ENCODE measurements at places on chromosomes 2 and 18.

DNA sequence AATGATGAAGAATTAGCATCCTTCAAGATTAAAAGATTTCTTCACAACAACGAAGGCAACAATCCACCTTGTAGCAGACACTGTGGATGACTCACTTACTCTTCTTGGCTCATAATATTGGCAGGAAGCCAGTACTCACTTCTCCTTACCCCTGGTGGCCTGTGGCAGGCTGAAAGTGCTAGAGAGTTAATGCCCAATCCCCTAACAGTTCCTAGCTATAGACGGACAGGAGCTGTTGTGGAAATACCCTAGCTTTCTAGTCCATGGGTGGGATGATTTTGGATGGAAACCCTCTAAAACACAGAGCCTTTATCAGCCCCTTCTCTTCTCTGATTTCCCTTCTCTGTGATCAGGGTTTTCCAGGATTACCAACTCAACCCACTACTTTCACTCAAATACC, 128.6 kb upstream of the NYAP2 start:
- DNase-seq = peak; percentile 21

DNA sequence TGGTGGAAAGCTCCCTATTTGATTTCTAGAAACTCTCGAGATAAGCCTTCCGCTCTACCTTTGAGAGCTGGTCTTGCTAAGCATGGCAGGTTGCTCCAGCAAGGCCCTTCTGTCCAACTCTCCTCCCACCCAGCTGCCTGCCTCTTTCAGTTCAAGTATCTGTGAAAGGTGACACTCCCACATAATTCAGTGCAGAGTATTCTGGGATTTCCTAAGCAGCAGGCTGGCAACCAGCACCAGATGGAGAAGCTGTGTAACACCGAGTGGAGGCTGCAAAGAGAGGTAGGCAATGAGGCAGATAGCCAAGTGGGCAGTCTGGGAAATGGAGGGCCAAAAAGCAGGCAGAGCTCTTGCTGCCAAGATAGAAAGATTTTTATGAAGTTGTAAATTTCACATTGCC, 88.4 kb upstream of the CAVIN2 start:
- DNase-seq = no peak

- DNase-seq = no peak
Measured at GRCh38 chr2:152562198-152562884, 154.9 kb downstream of the PRPF40A start.

DNA sequence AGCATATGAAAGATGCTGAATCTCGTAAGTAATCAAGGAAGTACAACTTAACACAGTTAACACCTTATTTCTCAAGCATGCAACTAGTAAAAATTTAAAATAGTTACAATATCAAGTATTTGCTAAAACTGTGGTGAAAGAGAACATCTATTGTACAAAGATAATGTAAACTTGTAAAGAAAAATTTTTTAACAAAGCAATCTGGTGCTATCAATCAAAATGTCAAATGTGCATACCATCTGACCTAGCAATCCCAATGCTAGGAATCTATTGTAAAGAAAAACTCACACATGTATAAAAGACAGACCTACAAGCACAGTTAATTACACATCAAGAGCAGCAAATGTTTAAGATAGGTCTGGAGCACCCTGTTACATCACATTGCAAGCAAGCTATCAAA, 90.1 kb downstream of the SLC66A3 start:
- no peak for DNase-seq

- no peak for DNase-seq
Measured at GRCh38 chr2:143139835-143140393, 10.7 kb downstream of the ARHGAP15 start.

DNA sequence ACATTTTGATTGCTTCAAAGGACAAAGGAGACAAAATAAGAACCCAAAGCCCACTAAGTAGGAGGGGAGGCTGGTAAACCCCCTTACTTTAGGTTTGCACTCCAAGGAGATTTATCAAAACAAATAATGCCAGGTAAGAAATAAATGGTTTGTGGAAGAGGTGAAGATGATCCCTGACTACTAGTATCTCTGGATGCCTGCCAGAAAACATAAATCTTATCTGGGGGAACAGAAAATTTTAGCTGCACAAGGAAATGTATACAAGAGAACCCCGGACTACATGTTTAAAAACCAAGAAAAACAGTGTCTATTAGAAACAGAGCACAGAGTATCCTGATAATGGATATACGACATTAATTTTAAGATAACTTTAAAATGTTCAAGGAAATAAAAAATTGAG, 114.1 kb downstream of the TRABD2A start:
- no peak for DNase-seq

DNA sequence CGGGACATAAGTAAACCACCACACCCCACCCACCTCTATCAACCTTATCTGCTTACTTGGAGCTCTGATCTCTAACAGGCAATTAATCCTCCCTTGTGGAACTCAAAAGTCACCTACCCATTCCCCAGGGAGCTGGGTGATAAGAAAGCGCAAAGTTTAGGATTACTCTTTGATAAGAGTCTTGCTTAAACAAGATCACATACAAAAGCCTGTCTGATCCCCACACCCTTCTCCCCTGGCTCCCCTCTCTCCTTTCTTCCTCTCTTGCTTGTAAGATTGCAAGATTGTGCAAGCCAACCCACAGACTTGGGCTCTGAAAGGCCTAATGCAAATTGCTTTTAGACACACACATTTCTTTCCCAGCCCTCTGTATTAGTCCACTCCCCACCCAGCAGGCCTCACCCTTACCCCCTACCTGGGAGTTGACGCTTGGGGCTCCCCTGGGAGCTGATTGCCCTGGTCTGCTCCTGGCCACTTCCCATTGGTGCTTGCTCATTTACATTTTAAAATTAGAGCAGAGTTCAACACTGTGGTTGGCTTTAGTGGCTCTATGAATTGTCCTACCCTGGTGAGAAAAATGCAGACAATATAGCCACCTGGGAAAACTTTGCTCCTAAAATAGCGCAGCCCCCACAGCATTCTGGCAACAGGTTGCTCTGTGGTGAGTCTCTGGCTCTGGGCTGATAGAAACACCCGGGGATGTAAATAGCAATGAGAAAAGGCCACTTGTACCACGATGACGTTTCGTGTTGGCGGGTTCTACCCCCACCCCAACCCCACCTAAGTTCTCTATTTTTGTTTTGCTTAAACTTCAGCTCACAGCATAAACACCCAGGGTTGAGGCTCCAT, 92.8 kb upstream of the MSH2 start:
- DNase-seq = peak; percentile 88

GRCh38 chr18:69843015-69843414, 104.7 kb downstream of the CD226 start:
- no peak for DNase-seq

- DNase-seq = no peak
Measured at GRCh38 chr2:69067026-69067630, 54.1 kb downstream of the ANTXR1 start.

DNA sequence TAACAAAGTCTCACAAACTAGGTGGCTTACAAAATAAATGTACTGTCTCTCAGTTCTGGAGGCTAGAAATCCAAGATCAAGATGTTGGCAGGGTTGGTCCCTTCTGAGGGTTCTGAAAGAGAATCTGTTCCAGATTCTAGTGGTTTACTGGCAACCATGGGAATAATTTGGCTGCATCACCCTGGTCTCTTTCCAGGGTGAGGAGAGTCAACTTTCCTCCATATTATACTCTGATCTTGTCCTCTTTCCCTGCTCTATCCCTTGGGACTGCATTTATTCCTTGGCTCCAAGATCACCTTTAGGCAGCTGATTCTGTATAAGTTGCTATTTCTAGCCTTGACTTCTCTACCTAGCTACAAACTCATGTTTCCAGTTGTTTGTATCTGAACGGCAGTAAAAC, 35.2 kb downstream of the SLC40A1 start:
- peak; percentile 50 for DNase-seq

GRCh38 chr2:38147333-38148121, 71.6 kb upstream of the CYP1B1 start:
- DNase-seq = no peak

DNA sequence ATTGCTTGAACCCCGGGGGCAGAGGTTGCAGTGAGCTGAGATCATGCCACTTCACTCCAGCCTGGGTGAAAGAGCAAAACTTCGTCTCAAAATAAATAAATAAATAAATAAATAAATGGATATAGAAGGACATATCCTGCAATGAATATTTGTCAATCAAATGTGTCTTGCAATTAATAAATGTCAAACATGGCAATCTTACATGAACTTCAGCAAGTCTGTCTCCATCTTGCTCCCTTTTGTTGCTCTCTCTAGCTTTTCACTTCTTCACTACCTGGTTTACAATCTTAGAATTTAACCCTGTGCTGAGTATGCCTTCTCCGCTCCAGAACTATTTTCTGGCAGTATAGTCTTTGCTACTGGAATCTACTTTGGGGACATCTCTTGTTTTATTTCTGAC, 3.3 kb upstream of the YES1 start:
- no peak for DNase-seq

GRCh38 chr2:232478571-232479340, 8.9 kb downstream of the ECEL1 start:
- DNase-seq = no peak

GRCh38 chr2:27489118-27489497, 435 bp downstream of the IFT172 start:
- peak; percentile 50 for DNase-seq

DNA sequence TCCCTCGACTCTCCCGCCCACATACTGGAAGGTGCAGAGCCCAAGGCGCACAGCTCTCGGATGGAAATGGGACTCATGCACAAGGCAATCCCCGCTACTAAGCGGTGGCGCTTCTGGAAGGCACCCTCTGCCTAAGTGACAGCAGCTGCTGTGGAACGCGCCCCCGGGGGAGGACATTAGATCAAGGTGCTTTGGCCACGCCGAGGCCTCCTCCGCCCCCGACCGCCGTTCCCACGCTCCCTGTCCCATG, 202 bp downstream of the MCEE start:
- DNase-seq = no peak

DNA sequence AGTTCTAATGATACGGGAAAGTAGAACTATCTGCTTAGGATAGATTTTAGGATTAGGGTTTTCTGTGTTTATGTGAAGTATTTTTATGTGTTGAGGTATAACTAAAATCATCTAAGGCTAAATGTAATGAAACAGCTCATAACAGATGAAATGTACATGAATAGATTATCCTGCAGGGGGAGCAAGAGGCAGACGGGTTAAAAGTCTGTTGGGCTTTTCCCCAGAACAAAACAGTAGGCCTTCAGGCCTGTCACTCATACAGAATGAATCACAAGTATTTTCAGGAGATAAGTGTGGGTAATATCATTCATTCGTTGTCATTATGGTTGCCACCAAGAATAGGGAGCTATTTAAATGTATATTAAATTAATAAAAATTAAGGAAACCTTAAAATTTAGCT, 107.9 kb upstream of the IL1R2 start:
- DNase-seq = no peak

GRCh38 chr2:165032559-165032958, 77.2 kb upstream of the SLC38A11 start:
- DNase-seq = no peak

- DNase-seq = no peak
Measured at GRCh38 chr2:2586068-2586776, 255.1 kb upstream of the MYT1L start.

- DNase-seq = no peak
Measured at GRCh38 chr2:41701231-41701630, 346.6 kb upstream of the PKDCC start.

- DNase-seq = no peak
Measured at GRCh38 chr18:46369323-46369722, 265.1 kb downstream of the HAUS1 start.

DNA sequence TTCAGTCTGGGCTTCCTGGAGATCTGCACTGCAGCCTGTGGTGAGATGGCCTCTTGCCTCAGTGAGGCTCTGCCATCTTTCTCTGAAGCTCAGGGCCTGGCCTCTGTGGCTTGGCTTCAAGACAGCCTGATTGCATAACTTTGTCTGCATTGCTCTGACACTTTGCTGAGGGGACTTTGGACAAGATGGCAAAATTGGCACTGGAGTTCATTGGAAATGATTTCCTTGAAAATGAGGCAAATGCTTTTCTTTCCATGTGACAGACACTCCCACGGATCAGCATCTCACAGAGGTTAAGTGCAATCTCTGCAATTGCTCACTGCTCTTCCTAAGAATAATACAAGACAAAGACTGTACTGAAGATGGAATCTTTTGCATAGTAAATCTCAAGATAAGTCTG, 166.8 kb downstream of the KCNS3 start:
- DNase-seq = no peak

DNA sequence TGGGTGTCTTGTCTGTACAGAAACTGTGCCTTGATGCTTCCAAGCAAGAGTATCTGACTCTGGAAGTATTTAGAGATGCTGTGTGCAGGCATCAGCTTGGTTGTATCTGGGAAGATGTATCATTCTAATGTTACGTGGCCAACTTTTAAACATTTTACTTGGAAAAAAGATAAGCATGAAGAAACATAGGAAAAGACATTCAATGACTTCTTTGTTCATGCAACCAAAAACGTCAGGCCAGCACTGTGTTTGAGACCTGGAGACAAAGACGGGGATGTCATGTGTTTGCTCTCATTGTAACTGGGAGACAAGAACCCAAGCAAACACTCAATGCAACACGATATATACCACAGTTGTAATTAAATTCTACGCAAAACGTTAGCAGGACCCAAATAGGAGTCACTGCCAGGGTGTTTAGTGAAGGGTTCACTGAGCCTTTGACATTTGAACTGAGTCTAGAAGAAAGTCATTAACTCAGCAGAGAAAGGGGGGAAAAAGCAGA, 8.9 kb upstream of the SESTD1 start:
- DNase-seq = peak; percentile 66

DNA sequence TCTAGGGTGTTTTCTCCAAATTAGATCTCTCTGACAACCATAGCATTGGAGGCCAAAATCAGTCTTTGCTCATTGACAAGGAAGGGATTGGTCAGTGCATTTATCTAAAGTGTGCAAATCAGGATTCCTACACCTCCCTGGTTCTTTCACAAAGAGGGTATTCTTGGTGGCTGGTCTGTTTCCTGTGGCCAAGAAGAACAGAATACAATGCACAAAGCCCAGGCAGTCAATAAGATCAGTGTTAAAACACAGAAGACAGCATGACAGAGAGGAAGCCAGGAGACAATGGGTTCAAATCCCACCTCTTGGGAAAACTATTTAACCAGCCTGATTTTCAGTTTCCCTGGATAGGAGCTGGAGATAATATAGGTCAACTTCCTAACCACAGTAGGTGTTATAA, 46.1 kb upstream of the THOC1 start:
- DNase-seq = no peak
